ENCODE measurements at places on chromosomes 3 and 15. TPM values are rescaled to one million over a fixed set of nuclear protein-coding genes. Genes with fewer than 3 reads are reported as not detected.

CACNA2D3 gene
- total RNA-seq = 0.16 TPM

PCCB gene
- 28.8 TPM for total RNA-seq

TM4SF18 gene
- 32.0 TPM for total RNA-seq

SH3BP5 gene
- 15.7 TPM for total RNA-seq

C3orf22 gene
- total RNA-seq = not detected

LRRC2 gene
- total RNA-seq = not detected

CELSR3 gene
- 3.9 TPM for total RNA-seq

CHRFAM7A gene
- total RNA-seq = 7.1 TPM

RTP1 gene
- not detected for total RNA-seq

TPRG1 gene
- 0.14 TPM for total RNA-seq

GOLGA6B gene
- 0.06 TPM for total RNA-seq

CCR8 gene
- total RNA-seq = not detected

FGF12 gene
- 0.39 TPM for total RNA-seq

PCSK6 gene
- total RNA-seq = 12.1 TPM

ITIH1 gene
- total RNA-seq = not detected

GOLGA8S gene
- 0.08 TPM for total RNA-seq

NDUFB5 gene
- 58.0 TPM for total RNA-seq

MITF gene
- total RNA-seq = 6.6 TPM

CCNB2 gene
- 93.6 TPM for total RNA-seq

CLDN16 gene
- 0.03 TPM for total RNA-seq

IGSF11 gene
- 4.8 TPM for total RNA-seq

ACSBG1 gene
- total RNA-seq = 0.15 TPM

SCAMP2 gene
- 66.5 TPM for total RNA-seq

GSK3B gene
- 25.2 TPM for total RNA-seq

ARPP19 gene
- 104 TPM for total RNA-seq
